Hippocampal formation (tissue), 2 donors: ENCODE measurements at places on chromosomes 7 and 10.

DNA sequence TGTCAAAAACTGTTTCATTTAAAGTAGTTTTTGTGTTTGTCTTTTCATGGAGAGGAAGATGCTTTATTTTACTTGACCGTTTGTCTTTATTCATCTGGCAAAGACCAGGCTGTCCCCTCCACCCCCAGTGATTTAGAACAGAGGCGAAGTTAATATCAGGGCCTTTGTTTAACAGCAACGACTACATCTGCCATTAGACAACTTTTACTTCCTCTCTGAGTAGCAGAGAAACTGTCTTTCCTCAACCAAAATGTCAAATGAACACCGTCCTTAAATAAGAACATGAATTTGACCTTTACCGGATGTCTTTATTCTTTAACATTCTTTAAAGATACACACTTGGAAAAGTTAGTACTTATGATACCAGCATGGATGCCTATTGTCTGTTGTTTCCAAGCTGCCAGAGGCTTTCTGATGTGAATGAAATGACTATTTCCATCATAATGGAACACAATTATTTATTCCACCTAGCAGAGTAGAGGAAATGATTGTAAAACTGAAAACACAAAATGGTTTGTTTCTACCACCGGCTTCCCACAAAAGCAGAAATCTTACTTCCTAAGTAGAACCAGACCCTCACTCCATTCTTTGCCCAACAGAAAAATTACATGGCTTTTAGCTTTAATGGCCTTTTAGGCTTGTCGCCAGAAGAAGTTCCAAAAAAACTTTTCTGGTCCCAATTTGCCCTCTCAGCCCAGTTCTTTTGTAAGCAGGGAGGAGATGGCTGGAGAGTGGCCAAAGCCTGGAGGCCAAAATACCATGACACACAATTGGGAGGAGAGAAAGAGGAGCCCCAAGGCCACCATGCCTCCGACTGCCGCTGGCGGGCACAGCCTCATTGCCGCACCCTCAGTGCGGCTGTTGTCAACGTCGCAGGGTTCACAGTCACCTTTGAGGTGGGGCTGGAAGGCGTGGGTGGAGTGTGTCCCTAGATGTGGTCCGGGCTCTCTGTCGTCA, 168.5 kb downstream of the TEX36 start:
- no peak for DNase-seq

DNA sequence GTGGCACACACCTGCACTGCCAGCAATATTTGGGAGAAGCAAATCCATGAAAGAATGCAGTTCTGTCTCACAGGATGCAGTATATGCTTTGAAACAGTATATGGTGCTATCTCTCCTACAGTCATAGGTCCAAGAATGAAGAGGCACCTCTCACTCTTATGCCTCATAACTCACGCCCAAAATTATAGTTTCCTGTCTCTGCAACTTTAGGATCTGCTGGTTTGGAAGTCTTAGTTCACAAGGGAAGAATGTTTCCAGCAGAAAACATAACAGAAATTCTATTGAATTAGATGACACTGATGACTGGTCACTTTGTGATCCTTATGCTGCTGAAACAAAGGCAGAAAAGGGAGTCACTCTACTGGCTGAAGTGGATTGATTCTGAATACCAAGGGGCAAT, 5.7 kb downstream of the C10orf67 start:
- DNase-seq: no peak

DNA sequence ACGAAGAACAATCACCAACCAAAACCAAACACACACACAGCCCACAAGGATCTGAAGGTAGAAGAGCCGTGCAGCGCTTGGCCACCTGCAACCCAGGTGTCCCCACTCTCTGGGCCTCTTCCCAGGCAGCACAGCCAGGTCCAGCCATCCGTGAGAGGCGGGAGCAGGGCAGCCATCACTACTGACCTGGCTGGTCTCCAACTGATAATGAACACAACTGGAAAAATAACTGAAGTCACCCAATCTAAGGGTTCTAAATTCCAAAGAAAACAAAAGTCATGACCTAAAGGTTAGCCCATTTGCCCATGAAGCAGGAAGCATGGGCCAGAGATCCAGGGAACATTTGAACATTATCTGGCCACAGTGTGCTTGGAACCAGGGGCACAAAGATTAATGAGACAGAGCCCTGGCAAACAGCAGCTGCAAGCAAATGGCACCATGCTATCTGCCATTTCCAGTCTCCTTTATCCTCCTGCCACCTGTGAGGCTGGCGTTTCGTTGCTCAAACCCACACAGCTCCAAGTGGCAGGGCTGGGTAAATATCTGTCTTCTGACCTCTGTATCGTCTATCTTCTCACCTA, 207.9 kb downstream of the TNS3 start:
- no peak for DNase-seq

DNA sequence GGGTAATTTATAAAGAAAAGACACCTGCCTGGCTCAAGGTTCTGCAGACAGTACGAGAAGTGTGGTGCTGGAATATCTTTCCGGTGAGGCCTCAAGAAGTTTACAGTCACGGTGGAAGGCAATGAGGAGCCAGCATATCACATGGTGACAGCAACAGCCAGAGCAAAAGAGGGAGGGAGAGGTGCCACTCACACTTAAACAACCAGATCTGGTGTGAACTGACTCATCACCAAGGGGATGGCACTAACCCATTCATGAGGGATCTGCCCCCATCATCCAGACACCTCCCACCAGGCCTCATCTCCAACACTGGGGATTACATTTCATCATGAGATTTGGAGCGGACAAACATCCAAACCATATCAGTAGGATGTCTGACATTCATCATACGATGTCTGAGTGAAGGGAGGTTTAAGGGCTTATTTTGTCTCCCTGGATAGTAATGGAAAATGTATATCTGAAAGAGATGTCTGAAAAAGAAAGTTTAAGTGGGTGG, 23.5 kb upstream of the KBTBD2 start:
- no peak for DNase-seq

GRCh38 chr7:46047581-46047980, 126.5 kb upstream of the IGFBP3 start:
- DNase-seq: no peak

DNA sequence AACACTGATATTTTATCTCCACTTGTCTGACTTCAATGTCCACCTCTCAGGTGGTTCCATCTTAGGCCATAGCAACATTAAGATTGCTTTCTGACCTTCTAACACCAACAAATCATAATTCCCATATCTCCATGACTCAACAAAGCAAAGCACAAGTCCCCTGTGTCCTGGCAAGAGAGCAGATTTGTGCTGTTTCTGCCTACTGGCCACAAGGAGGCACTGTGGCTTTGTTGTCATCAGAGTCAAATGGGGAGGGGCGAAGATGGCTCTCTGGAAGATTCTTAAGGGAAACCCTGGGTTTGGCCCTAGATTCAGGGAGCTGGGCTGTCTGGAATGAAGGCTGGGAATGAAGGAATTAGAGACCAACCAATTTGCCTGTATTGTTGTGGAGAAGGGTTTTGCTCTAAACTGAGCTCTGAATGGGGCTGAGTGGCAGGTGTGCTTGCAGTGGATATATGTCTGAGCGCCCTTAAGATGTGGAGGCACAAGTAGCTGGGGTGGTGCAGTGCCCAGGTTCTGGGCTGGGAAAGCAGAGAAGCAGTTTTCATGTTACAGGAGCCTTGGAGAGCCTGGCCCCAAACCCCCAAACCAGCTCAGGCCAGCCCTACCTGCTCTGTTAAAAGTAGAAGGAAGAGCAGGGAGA, 154.8 kb upstream of the PRSS58 start:
- DNase-seq: peak; percentile 21

DNA sequence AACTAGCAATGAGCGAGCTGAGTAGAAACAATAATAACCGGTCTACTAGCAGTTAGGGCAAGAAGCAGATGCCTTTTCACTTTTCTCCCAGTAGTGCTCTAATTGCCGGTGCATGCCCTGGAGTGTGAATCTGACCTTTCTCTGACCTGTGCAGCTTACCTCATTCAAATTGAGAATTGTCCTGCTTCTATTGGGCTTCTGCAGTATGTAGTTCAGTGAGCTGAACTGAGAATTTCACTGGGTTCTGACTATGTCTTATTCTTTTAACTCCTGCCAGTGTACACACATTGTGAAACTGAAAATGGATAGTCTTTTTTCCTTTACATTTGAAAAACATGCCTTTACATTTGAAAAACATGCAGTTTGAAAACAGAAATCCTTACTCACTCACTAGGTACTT, 157.9 kb upstream of the GRM3 start:
- DNase-seq: no peak

GRCh38 chr7:92644406-92645113, 54.4 kb upstream of the FAM133B start:
- DNase-seq: peak; percentile 36

DNA sequence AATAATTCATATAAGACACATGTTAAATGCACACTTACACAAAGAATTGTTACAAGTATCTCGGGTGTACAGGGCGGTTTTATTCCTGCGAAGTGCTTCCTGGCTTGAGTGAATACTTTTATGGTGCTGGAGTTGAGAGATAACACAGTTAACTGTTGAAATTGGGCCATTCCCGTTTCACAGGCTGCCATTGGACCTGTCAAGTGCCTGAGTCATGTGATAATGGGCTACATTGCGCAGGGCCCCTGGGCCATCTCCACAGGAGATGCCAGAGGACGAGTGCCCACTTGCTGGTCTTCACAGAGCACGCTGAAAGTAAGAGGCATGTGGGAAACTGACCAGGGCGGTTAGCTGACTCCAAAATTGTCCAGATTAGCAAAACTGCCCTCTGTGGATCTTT, 4.8 kb downstream of the FBH1 start:
- no peak for DNase-seq

DNA sequence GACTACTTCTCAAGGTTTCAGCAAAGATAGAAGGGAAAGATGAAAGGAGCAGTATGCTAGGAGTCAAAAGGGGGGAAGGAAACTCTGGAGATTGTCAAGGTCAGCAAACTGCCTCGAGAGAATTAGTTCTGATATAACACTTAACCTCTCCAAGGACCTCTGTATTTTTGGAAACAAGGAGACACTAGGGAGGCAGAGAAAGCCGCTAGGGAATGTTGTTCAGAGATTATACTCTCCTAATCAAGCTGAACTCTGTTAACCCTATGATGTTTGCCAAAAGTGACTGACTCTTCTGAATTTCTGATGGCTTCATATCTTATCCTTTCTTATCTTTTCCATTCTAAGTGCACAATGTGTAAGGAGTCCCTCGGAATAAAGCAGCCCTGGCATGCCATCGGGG, 27.1 kb downstream of the CREM start:
- no peak for DNase-seq

GRCh38 chr10:266974-267425, 131.7 kb downstream of the ZMYND11 start:
- DNase-seq: no peak

DNA sequence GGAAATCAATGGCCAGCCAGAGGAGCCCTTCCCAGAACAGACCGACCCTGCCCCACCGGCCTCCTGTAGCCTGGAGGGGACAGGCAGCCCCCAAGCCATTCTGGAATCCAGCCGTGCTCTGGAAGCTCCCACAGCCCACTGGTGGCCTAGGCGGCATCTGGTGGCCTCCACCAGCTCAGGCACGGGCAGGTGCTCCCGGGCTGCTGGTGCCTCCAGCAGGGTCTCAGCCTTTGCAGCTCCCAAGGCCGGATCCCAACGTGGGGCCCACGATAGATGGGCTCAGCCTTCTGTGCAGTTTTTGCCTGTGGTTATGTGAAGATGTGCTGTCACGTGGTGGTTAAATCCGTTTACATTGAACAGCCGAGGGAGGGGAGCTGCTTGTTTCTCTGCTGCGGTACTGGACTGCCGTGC, 44.4 kb downstream of the JAKMIP3 start:
- no peak for DNase-seq

GRCh38 chr7:120615703-120616102, 242.2 kb downstream of the TSPAN12 start:
- DNase-seq: no peak

DNA sequence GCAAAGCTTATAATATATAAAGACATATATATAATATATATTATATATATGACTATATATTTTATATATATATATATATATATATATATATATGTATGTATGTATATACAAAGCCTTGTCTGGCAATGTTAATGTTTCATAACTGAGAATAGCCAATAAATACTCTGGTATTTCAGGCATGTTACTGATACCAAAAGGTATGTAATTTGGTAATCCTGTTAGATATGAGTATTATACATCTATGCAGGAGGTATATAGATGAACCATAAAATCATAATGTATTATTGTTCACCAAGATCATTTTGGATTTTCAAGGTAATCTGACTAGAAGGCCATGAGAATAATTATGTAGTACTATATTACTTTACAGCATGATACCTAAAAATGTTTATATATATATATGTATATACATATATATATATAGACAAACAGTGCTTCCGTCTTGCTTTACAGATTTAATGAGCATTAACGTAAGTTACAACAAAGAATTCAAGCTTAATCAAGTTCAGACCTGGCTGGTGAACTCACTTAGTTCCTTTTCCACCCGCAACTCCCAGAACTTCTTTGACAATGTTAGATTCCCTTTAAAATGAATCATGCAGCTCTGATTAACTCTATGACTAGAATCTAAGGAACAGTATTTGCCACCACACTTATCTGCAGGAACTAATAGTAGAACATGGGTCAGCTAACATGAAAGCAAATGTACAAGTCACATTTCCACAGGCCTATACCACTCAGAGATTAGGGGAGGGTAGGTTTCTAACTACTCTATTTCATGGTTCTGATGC, 82.7 kb downstream of the SLC25A13 start:
- no peak for DNase-seq

- no peak for DNase-seq
These were observed 212.1 kb upstream of the KCND2 start for GRCh38 chr7:120060875-120061274.

GRCh38 chr7:84612981-84613681, 418.5 kb upstream of the SEMA3A start:
- no peak for DNase-seq

GRCh38 chr10:105691811-105692210, 1050.7 kb downstream of the SORCS3 start:
- DNase-seq: no peak

DNA sequence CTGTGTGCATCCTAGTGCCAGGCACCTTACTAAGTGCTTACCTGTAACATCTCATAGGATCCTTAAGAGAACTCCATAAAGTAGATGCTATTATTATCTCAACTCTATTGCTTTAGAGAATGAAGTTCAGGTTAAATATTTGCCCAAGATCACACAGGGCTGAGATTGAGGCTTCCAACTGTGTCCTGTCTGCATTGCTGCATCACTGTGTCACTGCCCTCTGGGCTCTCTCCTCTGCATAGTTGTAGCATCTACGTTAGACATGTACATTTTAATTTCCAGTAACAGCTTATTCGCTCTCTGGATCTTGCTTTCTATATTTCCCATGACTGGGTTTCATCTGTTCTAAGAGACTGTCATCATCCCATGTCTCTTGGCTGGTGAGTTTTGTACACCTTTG, 63.6 kb upstream of the FZD8 start:
- no peak for DNase-seq

DNA sequence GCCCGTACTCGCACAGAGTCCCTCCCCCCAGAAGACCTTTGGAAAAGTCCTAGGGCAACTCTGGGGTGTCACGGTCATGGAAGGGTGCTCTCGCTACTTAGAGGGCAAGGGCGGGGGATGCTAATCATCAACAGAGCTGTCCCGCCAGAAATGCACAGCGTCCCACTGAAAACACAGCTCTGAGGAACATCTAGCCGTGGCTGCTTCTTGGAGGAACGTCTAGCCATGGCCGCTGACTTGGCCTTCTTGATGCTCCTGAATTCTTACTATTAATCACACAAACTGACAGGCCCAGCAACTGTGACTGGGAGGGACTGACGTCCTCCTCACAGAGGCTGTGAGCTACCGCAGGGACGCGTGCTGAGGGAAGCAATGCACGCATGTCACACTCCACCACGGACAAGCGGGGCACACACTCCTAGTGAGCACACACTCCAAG, 1.7 kb downstream of the TUBGCP2 start:
- no peak for DNase-seq
